ENCODE measurements at places on chromosomes 11 and 22. TPM values are rescaled to one million over a fixed set of nuclear protein-coding genes. Genes with fewer than 3 reads are reported as not detected.

- no peaks in the 10 kb centered on the region for H3K36me3 ChIP-seq
- H3K27ac ChIP-seq = no peak overlapping the region
- no peaks in the 10 kb centered on the region for H3K27me3 ChIP-seq
- H3K4me3 ChIP-seq = no peak overlapping the region
- no peaks in the 10 kb centered on the region for H3K4me1 ChIP-seq
These were observed 4.6 kb upstream of the KCNJ5 start for GRCh38 chr11:128886406-128887124.

- DNase-seq = no peak
- no peaks in the 10 kb centered on the region for H3K36me3 ChIP-seq
- H3K4me3 ChIP-seq = peak overlapping the region; percentile 77
- no peaks in the 10 kb centered on the region for H3K27me3 ChIP-seq
- H3K27ac ChIP-seq = peak overlapping the region; percentile 63
- H3K4me1 ChIP-seq = no peaks in the 10 kb centered on the region
These were observed 431 bp downstream of the SLC37A2 start for GRCh38 chr11:125063429-125064043.

SCGB1D2 gene
- not detected for total RNA-seq

DNA sequence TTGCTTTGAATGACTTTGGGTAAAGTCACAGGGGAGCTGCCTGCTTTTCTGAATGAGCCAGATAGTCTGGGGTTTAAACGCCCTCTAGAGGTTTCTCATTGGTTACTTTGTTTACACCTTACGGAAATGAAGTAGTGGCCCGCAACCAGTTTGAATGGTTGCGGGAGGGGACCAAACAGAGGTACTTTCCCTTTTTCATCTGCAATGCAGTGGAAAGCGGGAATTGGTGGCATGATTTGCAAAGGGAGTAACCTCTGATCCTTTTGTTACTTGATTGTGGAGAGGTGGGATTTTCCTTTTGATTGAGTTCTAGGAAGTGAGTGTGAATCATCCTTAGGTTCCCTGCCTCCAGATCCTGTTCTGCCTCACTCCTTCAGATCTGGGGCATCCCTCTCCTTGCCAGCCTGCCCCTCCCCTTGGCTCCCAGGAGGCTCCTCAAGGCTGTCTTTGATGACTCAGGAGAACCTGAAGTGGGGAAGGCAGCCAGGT, 15.9 kb upstream of the GLYATL1 start:
- no peak for DNase-seq
- H3K4me1 ChIP-seq = no peaks in the 10 kb centered on the region
- H3K36me3 ChIP-seq = no peaks in the 10 kb centered on the region
- peak overlapping the region; percentile 54 for H3K27ac ChIP-seq

DNA sequence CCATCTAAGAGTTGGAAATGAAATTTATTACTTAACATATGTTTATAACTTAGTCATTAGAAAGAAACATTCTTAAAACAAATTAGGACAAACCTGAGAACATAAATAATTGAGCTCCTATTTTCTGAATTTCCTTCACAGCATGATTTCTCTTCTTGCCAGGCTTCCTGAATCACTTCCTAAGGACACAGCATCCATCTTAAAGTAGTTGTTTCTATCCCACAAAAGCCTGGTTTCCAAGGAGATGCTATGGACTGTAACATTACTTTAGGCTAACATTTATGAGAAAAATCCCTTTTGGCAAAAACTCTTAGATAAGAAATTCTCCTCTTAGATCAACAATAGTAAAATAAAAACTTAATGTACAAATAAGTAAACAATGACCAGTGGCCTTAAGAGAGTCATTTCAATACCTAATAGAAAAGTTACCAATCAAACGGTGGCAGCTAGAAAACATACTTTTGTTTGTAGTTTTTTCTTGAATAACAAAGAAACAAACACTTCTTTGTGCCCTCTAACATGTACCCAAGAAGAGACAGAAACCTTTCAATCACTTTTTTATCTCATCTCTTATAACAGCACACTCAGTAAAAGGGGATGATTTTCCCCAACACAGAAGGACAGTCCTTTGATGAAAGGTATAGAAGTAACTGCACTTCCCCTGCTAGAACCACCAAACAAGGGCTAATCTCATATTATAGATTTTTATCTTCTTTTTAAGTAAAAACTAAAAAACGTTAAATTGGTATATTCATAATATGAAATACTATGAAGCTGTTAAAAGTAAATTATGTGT, 74.5 kb downstream of the TTC28 start:
- H3K4me3 ChIP-seq = no peak overlapping the region
- H3K4me1 ChIP-seq = no peaks in the 10 kb centered on the region
- H3K36me3 ChIP-seq = no peaks in the 10 kb centered on the region
- DNase-seq = no peak
- no peak overlapping the region for H3K27ac ChIP-seq
- H3K27me3 ChIP-seq = no peaks in the 10 kb centered on the region

SYT13 gene
- total RNA-seq = 0.33 TPM

GRCh38 chr11:130849215-130849568, 67.1 kb downstream of the SNX19 start:
- no peaks in the 10 kb centered on the region for H3K4me1 ChIP-seq
- no peak for DNase-seq
- no peak overlapping the region for H3K4me3 ChIP-seq

- peak overlapping the region; percentile 36 for H3K27ac ChIP-seq
- H3K36me3 ChIP-seq = no peaks in the 10 kb centered on the region
- DNase-seq = no peak
- no peak overlapping the region for H3K4me3 ChIP-seq
- H3K4me1 ChIP-seq = no peaks in the 10 kb centered on the region
These were observed 15.9 kb downstream of the MED15 start for GRCh38 chr22:20523086-20523983.

GRCh38 chr11:66624450-66624849, 8.0 kb downstream of the RBM14 start:
- DNase-seq = no peak
- peaks cover 9% of the 10 kb centered on the region for H3K4me1 ChIP-seq
- no peaks in the 10 kb centered on the region for H3K36me3 ChIP-seq
- H3K27ac ChIP-seq = no peak overlapping the region
- H3K27me3 ChIP-seq = no peaks in the 10 kb centered on the region

- no peaks in the 10 kb centered on the region for H3K36me3 ChIP-seq
- no peak overlapping the region for H3K27ac ChIP-seq
- H3K4me3 ChIP-seq = no peak overlapping the region
- no peaks in the 10 kb centered on the region for H3K4me1 ChIP-seq
- DNase-seq = no peak
- H3K27me3 ChIP-seq = peaks cover 3% of the 10 kb centered on the region
These were observed 58.3 kb downstream of the CYTH4 start for GRCh38 chr22:37340331-37341262.

GRCh38 chr11:43135966-43136534, 175.7 kb upstream of the API5 start:
- no peaks in the 10 kb centered on the region for H3K36me3 ChIP-seq
- no peaks in the 10 kb centered on the region for H3K4me1 ChIP-seq
- no peaks in the 10 kb centered on the region for H3K27me3 ChIP-seq
- H3K27ac ChIP-seq = no peak overlapping the region
- no peak overlapping the region for H3K4me3 ChIP-seq

All from breast epithelium (tissue), 4 donors.